ENCODE measurements at places on chromosomes 16 and 17.

DNA sequence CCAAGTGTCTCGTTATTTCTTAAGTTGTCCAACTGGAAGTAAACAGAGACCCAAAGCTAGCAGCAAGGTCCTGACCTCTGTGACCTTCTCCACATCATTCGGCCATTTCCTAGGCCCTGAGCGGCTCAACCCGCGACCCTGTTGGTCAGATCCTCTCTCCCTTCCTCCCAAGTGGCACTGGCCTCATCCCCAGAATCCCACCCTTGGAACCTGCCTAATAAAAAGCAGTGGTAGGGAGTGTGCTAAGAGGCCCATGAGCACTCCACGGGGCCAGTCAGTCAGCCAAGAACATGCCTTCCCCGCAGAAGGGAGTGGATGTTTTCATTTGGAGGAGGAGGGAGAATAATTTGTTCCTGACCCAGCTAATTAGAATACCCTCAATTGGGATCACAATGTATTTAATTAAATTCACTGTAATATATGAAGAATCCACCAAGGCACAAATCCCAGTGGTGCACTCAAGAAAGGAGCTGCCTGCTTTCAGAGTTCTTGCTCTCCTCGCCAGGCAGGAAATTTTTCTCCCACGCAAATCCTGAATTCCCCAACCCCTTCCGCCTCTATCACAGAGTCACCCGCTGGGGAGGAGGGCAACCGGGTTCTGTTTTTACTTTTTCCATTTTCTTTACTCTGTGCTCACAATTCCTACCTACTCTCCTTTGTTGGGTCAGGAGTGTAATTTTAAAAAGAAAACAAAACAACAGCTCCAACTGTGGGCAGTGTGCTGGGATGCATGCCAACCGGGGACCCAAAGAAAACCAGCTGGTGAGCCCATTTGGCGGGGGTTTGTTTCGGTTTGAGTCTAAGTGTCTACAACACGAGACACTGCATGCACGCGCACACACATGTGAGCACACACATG lies 153.4 kb downstream of the ZFHX3 start:
- no peak for DNase-seq

- no peak for DNase-seq
Measured at GRCh38 chr16:56120447-56121155, 70.7 kb upstream of the GNAO1 start.

- no peak for DNase-seq
Measured at GRCh38 chr17:31699281-31699680, 159.8 kb downstream of the COPRS start.

GRCh38 chr16:88975511-88976061 lies 1.4 kb downstream of the CBFA2T3 start:
- no peak for DNase-seq

DNA sequence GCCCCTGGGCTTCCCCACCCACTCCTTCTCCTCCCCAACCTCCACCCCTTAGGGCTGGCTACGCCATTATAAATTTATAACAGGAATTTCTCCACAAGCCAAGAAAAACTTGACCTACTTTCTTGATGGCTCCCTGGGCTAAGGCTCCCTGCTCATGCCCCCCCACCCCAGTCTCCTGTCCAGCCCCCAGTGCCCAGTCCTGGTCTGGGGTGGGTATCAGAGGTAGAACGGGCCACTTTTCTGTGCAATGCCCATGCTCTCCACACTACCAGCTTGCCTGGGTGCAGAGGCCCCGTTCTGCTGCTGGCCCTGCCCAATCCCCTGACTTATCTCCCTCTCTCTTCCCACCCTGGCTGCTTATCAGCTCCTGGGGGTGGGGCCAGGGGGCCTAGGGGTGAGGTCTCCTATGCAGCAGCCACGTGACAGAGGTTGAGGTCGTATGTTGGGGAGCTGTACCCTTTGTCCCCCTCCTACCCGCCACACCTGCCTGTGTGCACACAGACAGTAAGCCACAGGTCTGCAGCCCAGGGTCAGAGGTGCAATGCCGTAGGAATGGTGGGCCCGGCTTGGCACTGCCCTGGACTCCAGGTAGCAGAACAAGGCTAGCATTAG lies 10.1 kb downstream of the THRA start:
- DNase-seq: no peak

DNA sequence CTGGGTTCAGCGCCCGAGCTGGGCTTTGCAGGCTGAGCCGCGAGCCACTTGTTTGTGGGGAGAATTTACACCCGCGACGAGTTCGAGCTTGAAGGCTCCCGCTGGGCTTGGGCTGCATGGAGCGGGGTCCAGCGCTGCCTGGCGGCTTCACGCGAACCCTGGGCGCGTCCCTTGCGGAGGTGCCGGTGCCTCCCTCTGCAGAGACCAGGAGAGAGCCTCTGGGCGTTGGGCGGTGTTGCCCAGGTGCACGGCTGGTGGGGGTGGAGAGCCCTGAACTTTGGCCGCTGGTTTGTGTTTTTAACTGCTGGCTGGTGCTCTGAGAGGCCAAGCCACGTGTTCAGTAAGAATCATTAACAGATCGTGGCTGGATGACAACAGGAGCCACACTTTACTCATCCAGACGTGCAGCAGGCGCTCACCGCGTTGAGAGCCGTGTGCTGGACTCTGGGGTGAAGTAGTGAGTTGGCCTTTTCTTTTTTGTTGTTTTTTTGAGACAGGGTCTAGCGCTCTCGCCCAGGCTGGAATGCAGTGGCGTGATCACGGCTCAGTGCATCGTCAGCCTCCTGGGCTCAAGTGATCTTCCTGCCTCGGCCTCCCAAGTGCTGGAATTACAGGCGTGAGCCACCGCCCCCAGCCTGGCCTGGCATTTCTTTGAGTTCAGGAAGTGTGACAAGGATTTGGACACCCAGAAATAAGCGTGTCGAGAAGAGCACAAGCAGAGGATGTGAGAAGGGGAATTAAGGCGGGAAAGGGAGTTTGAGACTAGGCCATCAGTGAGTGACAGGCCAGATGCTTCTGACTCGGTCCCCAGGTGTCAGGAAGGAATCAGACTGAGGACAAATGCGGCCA lies 827 bp downstream of the CDK10 start:
- DNase-seq: no peak

GRCh38 chr17:63295839-63296590 lies 150.1 kb downstream of the CYB561 start:
- no peak for DNase-seq
